ENCODE measurements at places on chromosomes 16 and 17.

DNA sequence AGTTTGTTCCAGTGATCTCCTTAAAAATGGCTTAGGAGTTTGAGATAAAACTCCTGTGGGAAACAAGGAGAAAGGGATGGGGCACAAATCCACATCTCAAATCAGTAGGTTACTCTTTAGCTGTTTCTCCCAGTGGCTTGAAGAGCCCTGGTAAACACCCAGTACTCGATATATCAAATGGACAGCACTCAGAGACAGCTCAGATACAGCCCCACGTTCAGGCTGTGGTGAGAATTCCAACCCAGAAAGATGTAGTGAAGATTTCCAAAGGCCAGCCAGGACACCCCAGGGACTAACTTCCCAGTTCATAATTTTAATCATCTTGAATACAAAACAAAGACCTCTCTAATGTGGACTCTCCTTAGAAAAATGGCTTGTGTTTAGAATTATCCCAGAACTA, 6.4 kb upstream of the VEZF1 start:
- no peak for DNase-seq

GRCh38 chr17:38334480-38335364, 9.0 kb downstream of the GPR179 start:
- DNase-seq = no peak

DNA sequence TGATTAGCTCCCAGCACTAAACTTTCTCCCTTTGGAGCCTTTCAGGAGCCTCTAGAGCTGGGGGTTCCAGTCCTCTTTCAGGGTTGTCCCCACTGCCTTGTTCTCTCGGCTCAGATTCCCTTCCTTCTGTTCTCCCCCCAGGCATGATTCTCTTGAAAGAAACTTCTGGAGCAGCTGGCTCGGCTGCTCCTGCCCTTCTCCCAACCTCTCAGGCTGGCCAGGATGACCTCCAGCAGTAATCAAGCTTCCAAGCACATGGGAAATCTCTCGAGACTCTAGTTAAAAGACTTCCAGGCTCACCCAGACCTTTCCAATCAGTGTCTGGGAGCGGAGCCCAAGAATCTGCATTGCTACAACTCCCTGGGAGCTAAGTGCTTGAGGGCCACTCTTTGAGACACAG, 3.6 kb downstream of the SDK2 start:
- DNase-seq = no peak

DNA sequence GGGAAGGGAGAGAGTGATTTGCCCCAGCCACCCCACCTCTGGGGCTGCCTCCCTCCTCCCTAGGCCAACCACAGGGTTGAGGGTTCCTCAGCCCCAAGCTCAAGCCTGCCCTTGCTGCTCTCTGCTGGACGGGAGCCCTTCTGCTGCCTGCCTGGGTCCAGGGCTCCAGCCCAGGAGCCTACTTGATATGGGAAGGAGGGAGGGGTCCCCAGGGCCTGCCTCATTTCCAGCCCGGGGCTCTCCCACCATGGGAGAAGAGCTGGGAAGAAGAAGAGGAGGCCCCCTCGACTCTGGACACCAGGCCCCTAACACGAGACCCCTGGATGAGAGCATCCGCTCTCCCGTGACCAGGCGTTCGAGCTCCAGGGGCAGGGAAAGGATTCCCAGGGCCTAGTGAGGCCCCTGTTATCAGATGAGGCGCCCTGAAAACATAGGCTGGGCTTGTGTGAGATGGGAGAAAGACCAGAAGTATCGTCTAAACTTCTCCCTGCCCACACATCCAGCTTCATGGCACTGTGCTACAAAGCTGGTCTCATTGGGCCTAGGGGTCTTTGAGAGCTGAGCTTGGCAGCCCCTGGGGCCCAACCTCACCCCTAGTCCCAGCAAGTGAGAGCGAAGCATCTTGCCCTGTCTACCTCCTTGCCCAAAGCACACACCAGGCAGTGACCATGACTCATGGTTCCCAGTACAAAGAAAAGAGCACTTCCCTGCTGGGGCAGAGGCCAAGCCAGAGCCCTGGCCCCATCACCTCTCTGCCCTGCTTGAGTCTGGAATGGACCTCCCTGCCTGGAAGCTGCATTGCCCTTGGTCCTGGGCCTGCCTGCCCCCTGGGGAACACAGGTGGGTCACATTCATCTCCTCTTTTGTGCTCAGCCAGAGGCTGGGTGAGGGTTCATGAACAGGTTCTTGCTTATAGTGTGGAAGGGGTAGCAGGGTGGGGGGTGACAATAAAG, 987 bp downstream of the SLC16A5 start:
- DNase-seq = no peak

DNA sequence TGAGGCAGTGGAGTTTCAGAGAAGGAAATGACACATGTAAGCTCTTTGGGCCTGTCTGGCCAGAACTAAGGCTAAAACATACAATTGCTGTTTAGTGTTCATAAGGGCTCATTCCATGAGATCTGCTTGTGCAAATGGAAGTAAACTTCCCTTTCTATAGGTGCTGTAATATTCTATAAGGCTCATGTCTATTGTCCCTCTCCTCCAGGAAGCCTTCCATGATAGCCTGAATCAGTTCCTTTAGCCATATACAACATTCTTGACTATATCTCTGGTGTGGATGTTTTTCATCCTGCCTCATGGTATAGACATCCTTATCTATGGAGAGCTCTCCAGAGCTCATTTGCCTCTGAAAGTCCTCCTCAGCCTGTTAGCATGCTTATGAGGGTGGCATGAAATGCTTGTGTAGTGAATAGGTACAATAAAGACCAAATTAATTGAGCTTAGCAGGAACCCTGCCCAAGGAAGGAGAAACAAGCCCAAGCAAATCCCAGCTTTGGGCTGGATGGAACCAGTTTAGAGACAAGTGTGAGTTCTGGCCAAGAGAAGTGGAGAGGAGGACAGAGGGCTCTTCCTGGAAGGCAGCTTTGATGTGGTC, 1.6 kb upstream of the ETV4 start:
- DNase-seq = no peak

DNA sequence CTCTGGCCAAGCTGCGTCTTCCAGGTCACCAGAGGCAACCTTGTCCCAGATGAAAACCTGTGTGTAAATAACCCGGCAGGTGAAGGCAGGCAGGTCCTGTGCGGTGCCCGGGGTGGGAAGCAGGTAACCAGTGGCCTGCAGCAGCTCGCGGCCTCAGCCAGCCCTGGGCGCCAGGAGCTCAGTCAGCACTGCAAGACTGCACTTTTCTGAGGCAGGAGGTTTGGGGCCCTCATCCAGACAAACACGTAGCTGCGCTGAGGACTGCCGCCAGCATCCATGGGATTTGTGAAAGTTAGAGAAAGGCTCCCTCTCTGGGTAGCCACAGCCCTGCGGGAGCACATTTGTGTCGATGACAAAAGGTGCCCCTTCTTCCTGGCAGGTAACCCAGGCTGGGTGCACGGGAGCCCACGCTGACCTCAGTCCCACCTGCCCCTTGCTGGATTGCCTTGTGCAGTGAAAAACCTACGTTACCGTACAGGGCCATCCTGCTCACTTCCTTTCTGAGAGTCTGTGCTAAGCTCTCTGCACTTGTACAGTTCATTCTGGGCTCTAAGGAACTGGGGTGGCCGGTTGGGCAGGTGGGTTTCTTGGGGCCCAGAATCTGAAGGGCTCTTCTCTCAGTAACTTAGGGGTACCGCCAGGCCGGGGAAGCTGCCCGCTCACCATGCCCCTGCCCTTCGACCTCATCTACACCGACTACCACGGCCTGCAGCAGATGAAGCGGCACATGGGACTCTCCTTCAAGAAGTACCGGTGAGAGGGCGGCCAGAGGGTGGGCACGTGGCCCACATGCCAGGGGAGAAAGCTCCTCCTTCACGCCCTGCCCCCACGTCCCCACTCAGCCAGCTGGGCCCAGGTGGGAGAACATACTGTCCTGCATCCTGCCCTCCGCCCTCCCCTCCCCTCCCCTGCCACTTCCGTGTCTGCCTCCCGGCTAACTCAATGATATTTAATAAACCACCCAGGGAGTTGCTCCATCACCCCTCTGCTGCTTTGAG, 56.4 kb downstream of the MGAT5B start:
- DNase-seq = no peak

GRCh38 chr16:27103954-27104353, 37.2 kb downstream of the C16orf82 start:
- no peak for DNase-seq

DNA sequence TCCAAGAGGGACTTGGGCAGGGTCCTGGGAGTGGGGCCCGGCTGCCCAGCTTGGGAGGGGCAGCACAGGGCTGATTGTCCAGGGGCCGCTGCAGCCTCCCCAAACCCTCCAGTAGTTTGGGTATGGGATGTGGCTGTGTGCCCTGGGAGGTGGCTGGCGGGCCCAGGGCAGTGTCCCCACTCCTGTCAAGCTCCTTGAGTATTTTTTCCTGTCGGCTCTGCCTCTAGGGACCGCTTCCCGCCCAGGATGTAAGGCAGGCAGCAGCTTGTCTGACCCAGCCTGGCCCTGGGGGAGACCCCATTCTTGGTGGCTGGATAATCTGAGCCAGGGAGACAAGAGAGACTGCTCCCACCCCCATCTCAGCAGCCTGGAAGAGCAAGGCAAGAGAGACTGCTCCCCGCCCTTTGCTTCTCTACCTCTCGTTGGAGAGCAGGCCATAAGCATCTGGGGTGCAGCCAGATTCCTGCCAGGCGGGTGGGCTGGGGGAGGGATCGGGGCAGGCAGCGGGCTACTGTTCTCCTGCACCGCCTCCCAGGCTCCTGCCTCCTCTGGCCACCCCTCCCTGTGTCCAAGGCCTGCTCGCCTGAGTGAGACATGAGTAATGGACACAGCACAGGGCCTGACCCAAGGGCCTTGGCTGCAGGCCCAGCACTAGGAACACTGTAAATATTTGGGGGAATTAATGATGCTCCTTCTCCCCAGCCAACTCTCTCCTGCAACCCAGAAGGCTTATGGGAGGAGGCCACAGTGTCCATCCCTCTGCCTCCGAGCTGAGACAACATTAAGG, 18.4 kb upstream of the ITGA3 start:
- DNase-seq = no peak

DNA sequence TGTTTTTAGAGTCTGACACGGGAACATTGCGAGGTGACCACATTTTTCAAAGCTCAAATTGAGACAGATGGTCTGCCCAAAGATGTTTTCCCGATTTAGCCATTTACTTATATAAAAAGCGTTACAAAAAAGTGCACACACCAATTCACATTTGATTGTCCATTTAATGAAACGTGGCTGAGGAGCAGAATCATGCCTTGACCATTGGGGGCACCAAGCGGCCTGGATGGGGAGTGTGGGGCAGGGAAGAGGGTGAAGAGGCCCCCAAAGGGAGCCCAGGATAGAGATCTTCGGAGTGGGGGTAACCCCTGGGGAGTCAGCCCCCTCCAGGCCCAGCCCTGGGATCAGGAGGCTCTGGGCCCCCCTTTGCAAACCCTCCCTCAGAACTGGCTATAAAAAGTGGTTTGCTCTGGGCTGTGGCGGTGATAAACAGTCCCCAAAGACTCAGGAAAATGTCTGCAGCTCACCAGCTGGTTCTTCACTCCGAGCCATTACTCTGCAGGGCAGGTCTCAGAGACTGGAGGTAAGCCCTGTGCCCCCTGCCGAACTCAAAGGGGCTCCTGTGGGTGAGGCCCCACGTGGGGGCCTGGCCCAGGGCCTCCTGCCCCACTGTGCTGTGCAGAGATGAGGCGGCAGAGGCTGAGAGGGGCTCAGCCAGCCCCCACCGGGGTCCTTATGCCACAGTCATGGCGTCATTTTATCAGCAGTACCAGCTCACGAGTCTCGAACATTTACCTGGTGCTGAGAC, 105.9 kb upstream of the SEC14L1 start:
- no peak for DNase-seq

- no peak for DNase-seq
Observed at GRCh38 chr17:48153691-48154358, 46.3 kb downstream of the SNX11 start.
